KBM-7 (cell line): ENCODE measurements at places on chromosomes 12 and 14.

- DNase-seq, result peak; percentile 40
Observed at GRCh38 chr12:126051611-126052107, 986.4 kb downstream of the AACS start.

- DNase-seq, result no peak
Observed at GRCh38 chr12:102625819-102626218, 145.5 kb upstream of the IGF1 start.

GRCh38 chr12:113246478-113247122 is 25.3 kb downstream of the TPCN1 start:
- DNase-seq, result no peak

GRCh38 chr14:85909581-85909980 is 379.6 kb downstream of the FLRT2 start:
- DNase-seq, result no peak

- no peak for DNase-seq
Observed at GRCh38 chr12:74319886-74320285, 217.7 kb upstream of the ATXN7L3B start.

DNA sequence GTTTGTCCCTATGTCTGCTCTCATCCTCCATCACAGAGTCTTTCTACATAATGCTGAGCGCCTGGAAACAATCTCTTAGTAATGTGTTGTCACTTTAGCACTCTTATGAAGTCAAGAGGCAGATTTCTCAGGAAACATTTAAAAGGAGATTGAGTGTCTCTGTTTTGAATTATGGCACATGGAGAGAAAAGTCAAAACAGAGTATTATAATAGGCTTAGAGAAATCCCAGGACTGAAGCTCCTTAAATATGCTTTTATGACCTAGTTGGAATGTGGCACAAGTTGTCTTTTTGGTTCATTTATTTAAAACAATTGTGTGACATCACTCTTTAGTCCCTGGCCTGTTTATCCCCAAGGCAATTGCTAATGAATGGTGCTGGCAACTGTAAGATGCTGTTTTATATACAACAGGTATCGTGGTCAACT is 117.8 kb upstream of the HIF1A start:
- DNase-seq, result no peak

- no peak for DNase-seq
Observed at GRCh38 chr12:53466640-53467039, 14.7 kb downstream of the PCBP2 start.

DNA sequence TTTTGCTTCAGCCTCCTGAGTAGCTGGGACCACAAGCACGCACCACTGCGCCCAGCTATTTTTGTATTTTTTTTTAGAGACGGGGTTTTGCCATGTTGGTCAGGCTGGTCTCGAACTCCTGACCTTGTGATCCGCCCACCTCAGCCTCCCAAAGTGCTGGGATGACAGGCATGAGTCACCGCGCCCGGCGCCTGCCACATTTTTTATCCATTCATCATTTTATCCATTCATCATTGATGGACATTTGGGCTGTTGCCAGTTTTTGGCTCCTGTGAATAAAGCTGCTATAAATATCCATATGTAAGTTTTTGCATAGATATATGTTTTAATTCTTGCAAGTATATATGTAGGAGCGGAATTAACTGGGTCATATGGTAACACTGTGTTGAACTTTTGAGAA is 79.5 kb downstream of the DAAM1 start:
- DNase-seq, result no peak

- DNase-seq, result no peak
Observed at GRCh38 chr12:24470050-24470449, 478.9 kb downstream of the BCAT1 start.

GRCh38 chr14:101620821-101621785 is 59.8 kb downstream of the DIO3 start:
- no peak for DNase-seq

GRCh38 chr12:81758421-81759189 is 545 bp downstream of the PPFIA2 start:
- no peak for DNase-seq

GRCh38 chr12:6532927-6533652 is 1.2 kb upstream of the GAPDH start:
- peak; percentile 85 for DNase-seq
